Globus pallidus (tissue), 1 donor: ENCODE measurements at places on chromosomes 3 and 15.
A peak's percentile ranks its signal among the peaks of the same experiment; 100 is the strongest.

GRCh38 chr3:42980909-42981308 lies 1.8 kb downstream of the GASK1A start:
- no peak for DNase-seq

DNA sequence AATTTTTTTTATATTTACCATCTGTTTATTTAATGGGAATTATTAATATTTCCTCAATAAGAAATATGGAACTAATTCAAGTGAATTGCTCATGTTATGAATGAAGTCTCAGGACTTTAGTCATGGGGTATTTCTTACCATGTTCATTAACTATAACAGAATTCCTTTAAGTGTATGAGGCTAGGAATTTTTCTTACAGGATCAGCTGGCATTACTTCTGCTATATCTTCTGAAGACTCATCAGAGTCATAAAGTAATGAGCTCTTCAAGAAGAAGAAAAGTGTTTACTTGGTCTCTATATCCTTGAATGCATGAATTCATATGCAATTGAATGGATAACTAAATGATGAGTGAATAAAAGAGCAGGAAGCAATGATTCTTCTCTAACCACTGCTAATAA lies 486.8 kb upstream of the THBS1 start:
- no peak for DNase-seq

DNA sequence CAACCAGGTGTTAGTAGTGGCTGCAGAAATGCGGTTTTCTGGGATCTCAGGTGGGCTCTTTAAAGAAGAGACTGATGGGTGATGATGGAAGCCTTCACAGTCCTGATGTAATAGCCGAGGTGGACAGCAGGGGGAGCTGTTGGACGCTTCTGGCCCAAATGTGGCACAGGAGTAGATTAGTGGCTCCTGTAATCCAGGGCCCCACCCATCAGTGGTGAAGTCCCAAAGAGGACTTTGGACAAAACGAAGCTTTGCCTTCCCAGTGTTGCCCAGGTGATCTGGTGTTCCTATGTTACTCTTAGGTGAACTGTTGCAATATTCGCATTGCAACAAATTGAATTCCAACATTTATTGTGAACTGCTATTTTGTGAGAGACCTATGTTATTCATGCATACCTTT lies 31.8 kb upstream of the MYZAP start:
- DNase-seq: no peak

DNA sequence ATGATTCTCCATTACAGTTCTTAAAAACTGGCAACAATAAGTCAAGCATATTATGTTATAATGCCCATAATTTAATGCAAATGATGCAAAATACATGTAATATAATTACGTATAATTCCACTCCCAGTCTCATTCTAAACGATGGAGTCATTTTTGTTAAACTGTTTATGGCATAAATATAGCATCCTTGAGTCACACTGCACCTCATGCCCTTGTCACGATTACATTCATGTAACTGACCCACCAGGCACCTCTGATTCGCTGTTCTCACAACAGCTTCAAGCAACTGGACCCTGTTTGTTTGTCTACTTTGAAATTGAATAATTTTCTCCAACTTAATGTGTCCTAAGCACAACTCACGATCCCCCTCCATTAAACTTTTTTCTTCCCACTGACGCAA lies 148.0 kb upstream of the LRTM1 start:
- no peak for DNase-seq

DNA sequence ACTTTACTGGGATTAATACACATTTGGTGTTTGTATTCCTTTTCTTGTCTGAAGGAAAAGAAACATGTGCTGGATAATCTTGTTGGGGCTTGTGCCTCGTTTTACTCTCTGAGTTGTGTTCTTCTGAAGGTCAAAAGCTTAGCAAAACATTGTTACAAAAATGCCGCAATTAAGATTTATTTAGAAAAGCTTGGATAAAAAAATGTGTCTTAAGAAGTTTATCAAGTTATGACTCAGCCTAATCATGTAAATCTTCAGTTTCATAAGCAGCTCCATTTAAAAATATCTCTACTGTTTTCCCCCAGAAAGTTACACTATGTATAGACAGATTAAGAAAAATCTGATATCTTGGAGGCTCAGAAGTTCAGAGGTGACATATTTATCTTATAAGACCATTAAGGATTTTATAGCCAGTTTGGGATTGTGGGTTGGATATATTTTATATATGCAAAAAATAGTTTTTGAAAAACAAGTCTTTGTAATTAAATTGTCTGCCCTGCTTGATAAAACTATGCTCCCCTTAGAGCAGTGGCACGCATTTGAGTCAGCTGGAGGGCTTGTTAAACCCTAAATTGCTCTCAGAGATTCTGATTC lies 56.5 kb downstream of the CLDN11 start:
- no peak for DNase-seq

DNA sequence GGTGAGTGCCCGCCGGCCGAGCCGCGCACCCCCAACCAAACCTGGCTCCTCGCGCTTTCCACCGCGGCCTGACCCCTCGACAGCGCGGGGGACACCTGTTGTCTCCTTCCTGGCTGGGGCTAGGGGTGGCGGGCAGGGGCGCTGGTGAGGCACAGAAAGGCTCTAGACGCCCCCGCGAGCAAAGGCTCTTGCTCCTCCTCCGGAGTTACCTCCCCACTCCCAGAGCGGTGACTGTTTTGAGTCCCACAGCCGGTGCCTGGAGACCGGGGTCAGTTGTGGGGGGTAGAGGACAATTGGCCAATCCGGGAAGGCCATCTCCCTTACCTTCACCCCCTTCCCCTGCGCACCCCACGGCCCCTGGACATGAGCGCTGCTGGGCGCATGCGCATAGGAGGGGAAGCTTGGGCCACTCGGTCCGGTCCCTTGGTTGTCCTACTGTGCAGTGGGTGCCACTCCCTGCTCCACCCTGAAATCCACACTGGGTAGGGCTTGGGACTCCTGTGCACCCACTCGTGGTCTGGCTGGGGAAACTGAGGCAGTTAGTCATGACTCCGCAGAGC lies 554 bp downstream of the CHST13 start:
- DNase-seq: no peak

DNA sequence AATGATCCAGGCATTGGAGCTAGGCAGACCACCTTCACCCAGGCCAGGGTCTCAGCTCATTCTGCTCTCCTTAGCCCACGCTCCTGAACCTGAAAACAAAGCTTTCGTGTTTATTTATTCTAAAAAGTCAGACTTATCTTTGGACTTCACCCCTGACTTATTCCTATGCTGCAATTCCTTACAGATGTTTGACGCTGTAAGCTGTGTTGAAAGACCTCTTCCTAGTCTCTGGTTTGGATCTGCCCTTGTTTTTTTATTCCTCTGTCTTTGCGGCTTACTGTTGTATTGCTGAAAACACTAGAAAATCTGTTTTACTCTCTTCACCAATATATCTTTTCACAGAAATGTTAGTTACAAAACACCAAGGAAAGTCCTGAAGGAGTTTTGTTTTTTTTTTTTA lies 40.5 kb upstream of the LDHAL6B start:
- no peak for DNase-seq

- DNase-seq: no peak
These were observed 452.6 kb downstream of the TAFA4 start for GRCh38 chr3:68479779-68480178.

GRCh38 chr3:48469046-48469915 lies 22.7 kb downstream of the ATRIP start:
- no peak for DNase-seq

DNA sequence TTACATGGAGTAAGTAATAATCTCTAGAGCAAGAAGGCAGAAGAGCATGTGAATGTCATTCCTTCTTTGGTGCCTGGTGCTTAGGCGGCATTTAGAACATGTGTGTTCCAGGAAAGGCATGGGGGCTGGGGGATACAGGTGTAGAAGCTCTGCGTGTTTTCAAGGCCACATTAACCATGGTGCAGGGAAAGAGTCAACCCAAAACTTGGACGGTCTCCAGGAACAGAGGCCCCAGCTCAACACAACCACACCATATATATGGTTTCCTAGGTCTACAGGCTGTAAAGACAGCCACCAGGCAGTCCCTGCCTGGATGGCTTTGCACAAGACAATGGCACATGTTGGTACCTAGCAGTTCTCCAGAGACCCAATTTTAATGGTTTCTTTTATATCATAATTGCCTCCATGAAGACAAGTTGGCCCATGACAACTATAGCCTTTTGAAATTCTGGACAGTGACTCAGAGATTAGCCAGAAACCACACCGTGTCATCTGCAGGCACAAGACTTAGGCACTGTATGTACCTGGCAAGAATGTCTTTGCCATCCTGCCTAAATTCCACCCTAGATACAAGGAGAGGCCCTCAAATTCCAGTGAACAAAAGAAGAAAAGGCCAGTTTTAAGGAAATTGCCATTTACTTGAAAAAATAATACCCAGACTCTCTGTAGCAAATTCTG lies 25.0 kb upstream of the DGKG start:
- no peak for DNase-seq

DNA sequence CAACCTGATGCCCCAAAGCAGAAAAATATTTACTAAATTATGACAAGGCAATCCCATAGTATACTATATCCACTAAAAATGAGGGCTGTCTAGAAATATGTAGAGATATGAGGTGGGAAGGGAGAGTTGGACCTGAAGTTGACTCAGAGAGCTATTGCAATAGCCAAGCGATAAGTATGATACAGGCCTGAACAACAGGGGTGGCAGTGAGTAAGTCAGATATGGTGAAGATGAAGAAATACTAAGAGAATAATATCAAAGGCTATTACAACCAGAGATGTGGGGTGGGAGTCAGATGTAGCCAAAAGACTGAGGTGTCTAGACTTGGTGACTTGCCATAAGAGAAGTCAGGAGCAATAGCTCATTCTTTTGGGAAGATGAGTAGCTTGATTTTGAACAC lies 9.2 kb downstream of the HSPBAP1 start:
- no peak for DNase-seq

GRCh38 chr3:41638381-41638780 lies 323.5 kb downstream of the ULK4 start:
- no peak for DNase-seq

- peak; percentile 83 for DNase-seq
These were observed 42.1 kb downstream of the ZBTB38 start for GRCh38 chr3:141410408-141410807.

DNA sequence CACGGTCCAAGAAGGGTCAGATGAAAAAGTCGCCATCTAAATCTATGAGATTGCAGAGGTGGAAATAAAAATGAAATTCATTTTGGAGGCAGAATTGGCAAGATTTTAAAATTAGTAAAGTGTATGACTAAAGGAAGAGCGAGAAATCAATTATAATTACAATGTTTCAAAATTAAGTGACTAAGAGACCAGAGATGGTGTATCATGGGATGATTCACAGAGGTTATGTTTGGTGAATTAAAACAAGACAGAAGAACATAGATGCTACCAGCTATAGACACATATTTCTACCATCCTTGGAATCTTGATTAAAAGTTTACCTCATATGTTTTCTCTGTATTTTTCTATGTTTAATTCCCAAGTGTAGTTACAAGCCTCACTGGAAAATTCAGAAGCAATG lies 308.9 kb upstream of the DNAJC19 start:
- no peak for DNase-seq

GRCh38 chr3:138842483-138843188 lies 7.9 kb upstream of the PIK3CB start:
- DNase-seq: peak; percentile 30

DNA sequence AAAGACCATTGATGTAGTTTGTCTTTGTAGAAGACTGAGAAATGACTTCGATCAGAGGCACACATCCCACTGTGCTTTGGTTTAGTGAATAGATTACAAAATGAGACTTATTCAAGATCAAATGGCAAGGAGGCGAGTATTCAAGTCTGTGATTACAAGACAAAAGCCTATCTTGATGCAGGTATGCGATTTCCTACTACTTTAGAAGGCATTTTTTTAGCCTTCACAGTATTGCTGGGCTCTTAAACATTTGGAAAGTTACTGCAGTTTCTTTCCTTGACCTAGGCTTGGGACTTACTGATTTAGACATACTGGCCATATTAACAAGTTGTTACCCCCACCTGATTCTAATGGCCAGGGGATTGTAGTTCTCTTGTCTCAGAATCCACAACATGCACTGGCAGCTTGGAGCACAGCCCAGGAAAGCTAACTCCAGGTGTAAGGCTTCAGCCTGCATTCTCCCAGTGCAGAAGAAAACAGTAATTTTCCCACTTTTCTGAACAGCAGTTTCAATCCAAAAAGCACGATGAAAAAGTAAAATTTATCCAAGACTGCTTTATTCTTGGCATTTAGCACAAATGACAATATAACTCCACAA lies 311.6 kb downstream of the EPHA6 start:
- no peak for DNase-seq

DNA sequence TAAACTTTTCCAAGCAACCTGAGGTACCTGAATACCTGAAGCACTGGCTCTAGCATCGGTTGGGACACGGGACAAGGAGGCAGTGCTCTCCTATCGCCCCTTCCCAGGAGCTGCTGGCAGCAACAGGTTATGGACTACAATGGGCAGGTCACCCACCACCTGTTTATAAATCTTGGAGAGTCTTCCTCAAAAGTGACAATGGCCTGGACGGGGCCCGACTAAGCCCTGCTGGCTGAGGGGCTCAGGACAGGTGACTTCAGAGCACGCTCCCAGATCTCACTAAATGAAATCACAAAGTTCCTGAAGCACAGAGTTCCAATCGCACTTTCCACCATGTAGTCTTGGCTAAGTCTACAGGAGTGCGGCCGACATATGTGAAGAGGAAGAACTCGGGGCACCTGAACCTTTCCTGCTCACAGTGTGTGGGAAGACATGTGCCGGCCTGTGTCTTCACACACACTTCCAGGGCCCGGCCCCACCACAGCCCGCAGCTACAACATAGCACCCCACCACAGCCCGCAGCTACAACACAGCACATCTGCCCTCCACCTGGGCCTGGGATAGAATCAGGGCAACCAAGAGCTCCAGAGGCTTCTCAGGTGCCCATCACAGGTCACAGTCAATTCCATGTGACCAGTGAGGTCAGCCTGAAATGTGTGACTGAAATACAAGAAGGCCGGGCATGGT lies 12.9 kb downstream of the CYFIP1 start:
- DNase-seq: no peak

DNA sequence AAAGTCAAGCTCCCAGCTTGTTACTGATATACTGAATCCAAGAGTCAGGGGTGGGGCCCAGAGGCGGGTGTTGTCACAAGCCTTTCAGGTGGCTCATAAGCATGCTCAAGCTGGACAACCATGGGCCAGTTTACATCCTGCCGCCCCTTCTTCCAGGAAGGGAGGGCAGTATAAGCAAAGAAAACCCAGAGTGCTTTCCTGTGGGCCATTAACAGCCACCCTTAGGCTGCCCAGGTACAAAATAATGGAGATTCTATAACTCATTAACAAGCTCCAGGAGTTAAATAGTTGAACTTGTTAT lies 183.2 kb downstream of the NTRK3 start:
- no peak for DNase-seq
